Activated CD4-positive, alpha-beta T cell treated with anti-CD3 and anti-CD28 coated beads, Interleukin-2, amount 50 U/mL, for 4 hours (primary cell): ENCODE measurements at places on chromosomes 12 and 14.

- DNase-seq, result no peak
These were observed 191.6 kb upstream of the NUDT4 start for GRCh38 chr12:93186131-93186530.

DNA sequence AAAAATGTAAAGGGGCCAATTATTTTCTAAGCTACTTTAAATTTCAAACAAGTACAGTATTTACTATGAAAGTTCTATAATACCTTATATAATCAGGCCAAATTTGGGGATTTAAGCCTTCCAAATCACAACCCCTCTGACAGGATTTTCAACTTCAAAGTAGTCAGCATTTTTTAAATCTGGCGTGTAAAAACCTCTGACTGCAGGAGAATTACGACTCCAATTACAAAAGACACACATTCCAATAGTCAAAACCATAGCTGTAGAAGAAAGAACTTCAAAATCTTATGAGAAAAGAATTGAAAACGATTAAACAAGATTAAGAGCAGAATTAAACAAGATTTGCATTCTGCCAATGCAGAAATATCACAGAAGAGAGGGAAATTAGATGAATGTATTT is 12.7 kb downstream of the OSBPL8 start:
- DNase-seq, result no peak

DNA sequence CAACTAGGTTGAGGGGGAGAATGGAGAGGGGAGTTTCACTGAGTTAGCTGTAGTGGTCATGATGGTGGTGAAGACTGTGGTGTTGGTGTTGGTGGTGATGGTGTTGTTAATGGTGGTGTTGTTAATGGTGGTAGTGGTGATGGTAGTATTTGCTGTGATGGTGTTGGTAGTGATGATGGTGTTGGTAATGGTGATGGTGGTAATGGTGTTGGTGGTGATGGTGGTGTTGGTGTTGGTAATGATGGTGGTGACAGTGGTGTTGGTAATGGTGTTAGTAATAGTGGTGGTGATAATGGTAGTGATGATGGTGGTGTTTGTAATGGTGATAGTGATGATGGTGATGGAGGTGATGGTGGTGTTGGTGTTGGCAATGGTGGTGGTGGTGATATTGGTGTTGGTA is 9.1 kb downstream of the C1R start:
- no peak for DNase-seq

DNA sequence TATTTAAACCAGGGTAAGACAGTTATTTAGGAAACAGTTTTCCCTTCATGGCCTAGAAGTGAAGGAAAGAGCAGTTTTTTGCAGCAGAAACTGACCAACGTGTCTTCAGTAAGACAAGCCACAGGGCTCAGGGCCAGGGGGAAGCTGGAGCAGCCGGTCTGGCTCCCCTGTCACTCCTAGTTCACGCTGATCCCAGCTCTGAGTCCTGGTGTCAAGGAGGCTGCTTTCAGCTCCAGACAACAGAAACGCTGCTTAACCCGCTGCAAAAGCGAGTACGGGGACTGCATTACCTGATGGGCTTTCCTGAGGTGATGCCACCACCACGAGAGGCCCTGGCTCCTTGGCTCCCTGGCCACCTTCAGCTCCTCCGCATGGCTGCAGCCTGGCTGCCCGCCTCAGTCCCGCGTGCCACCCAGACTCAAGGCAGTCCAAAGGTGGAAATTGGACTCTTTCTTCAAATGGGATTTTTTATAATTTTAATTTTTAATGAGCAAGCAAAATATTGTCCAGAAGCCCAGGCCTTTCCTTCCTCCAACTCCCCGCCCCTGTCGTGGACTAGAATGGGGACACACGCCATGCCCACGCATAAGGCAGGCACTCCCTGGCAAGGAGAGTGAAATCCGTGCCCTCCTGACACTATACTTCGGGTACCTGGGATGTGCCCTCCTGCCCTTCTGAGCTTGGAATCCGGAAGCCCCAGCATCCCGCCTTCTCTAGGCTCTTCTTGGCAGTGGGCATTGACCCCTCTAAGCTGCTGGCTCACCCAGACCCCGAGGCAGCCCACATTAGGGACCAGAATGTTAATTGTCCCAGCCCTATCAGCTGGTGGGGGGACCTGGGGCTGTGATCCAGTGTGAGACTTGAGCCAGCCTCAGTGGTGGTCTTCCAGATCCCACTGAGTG is 85.0 kb downstream of the PAPOLA start:
- no peak for DNase-seq

DNA sequence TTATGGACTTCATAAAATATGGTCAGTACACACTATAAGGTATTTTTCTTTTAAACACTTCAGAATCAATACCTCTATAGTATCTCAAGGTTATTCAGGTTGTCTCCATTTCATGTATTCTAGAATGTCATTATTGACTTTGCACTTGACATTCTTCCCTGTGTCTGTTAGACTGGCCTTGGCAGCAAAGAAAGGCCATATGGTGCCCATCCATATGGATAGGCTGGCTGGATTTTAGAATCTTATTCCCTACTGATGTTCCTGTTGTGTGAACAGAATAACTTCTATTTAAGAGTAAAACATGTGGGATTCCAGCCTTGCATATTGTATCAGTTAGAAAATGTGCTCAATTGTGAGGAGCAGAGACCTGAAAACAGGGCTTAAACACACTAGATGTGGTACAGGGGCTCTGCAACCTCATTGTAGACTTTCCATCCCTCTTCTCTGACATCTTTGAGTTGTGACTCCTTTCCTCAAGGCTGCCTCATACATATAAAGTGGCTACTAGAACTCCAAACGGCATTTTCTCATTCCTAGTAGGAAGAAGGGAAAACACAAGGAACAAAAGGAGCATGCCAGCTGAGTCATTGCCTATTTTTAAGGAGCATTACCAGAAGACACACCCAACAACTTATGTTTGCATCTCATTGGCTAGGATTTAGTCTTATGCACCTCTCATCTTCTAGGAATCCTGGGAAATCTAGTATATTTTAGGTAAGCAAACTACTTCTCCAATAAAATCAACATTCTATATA is 221.2 kb upstream of the TMPO start:
- no peak for DNase-seq

DNA sequence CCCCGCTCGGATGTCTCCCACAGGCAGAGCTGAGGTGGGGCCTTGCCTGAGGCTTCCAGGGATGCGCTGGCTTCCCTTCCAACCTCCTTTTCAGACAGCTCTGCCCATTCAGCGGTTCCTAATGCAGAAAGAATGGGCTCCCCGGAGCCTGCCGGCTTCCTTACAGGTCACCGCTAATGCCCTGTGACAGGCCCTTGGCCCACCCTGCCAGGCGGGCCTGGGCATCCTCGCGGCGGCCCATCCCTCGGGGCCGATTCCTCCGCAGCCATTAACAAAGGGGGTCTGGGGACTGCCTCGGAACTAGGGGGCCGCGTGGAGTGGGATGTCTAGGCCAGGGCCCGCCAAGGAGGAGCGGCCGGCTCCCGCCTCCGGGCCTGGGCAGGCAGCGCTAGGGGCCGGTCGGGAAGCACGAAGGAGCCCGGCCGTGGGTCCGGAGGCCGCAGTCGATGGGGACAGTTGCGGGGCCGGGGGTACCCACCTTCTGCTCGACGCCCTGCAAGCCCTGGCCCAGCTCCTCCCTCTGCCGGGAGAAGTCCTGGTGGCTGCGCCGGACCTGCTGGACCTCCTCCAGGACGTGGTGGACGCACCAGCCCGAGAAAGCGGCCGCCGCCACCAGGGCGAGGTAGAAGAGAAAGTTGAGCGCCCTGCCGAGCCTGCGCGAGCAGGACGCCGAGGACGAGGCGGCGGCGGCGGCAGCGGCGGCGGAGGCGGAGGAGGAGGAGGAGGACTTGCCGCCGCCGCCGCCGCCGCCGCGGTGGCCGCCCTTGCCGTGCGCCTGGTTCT is 738 bp downstream of the CKAP4 start:
- peak; percentile 59 for DNase-seq

GRCh38 chr14:77271113-77271710 is at the start of gene NGB:
NGB (minus strand) TSS chr14:77271206; CDS start chr14:77270937, 269 bp downstream.
- DNase-seq, result no peak

DNA sequence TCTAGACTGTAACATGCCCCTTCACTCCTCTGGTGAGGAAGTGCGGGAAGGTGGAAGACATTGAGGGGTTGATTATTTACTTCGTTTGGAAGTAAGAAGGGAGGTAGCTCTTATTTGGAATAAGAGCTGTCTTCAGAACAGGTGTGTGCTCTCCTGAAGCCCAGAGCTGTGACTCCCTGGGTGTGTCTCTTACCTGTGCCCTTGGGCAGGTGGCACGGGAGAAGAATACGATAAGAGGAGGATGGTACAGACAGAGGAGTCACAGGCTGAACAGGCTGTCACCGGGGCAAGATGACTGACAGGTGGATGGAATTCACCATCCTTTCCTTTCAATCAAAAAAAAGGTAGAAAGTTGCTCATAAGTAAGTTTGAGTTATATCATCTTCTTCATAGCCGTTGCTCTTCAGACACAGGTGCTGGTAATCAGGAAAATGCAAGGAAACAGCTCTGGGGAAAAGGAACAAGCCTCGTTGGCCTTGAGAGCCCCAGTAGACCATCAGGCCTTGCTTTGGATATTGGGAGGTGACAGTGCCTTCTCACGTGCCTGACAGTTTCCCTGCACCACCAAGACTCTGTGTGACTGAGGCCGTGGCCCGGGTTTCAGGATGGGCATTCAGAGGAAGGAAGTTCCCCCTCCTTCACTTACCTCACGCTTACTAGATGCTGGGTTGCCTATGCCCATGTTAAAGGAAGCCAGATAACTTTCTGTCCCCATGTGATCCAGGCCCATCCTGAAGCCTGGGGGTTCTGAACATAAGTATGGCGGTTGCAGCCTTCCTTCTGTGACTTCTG is 120.4 kb downstream of the ETV6 start:
- no peak for DNase-seq

DNA sequence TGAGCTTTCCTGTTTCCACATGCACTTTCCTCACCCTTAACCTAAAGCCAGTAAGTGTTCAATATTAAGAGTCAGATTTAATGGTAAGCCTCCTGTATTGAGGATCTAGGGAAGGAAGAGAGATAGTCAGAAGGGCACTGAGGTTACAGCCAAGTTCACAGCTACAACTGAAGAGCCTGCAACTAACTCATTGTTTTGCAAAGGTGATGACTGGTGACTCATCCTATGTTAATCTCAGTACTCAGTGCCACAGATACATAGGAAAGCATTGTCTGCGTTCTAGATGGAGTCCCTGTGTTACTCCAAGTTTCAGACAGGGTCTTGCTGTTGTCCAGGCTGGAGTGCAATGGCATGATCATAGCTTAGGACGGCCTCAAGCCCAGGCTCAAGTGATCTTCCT is 157.0 kb upstream of the RBM19 start:
- no peak for DNase-seq

GRCh38 chr14:64137657-64138290 is 156.4 kb downstream of the ESR2 start:
- DNase-seq, result no peak

DNA sequence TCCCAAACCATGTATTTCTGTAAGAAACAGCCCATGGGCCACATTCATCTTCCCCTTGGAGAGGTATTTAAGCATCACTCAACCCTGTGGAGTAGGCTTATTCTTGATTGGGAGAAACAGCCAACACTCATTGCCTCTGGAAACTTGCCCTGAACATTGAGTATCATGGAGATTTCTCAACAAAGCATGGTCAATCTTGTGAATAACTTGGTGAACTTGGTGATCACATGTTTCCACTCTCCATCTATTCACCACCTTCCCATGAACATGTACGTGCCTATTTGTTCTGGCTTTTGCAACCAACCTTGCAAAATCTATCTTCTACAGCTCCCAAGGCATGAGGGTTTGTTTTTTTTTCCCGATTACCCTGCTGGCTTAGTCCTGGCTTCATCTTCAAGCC is 163.2 kb downstream of the PAH start:
- no peak for DNase-seq
